ENCODE measurements at places on chromosomes 3 and 15.

DNA sequence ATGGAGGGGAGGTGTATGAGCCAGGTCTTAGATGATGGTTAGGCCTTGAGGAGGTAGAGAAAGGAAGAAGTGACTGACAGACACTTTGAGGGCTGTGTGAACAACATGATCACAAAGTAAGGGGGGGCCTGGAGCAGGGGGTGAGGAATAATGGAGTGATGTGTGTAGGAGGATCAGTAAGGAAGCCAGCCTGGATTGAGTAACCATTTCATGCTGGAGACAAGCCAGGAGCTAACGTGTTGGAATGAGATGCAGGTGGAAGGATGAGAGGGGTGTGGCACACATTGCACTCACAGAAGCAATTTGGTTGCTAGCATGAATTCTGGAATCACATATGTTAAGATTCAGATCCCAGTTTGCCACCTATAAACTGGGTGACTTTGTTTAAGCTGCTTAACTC, 65.5 kb downstream of the BBX start:
- DNase-seq: no peak

GRCh38 chr3:96863129-96863740, 48.8 kb downstream of the EPHA6 start:
- DNase-seq: no peak

DNA sequence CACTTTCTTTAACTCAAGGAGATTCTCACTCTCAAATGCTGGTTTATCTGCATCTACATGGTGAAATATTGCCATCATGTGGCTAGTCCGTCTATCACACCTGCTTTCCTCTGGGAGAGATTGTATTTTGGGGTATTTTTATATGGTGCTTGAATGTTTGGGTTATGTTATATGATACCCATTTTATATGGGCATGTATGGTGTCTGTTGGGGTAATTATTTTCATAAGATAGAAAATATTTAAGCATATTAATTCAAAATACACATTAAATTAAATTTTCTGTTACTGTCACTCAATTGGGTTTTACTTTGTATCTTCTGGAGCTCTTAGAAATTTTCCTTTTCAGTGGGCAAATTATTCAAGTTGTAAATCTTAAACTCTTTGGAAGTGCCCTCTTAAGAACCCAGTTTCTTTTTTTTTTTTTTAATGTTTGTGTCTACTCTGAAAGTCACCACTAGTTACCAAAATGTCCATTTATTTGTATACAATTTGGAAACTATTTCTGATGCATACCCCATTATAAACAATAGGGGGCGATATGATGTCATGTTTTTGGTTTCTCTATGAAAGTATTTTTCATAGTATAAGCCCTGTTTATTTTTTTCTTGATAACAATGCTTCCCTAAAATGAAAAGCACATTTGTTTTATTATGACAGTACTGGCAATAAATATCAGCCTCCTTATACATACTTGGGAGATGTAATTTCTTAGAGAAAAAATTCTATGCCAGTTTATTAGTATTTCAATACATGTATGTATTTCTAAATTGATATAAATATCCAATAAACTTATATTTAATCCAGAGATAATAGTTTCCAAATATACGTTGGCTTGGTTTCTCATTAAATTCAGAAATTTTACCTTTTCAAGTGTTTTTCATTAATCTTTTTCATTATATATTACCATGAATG, 36.1 kb upstream of the PLSCR5 start:
- DNase-seq: no peak

GRCh38 chr15:71278989-71279756, 163.9 kb downstream of the THSD4 start:
- DNase-seq: no peak

DNA sequence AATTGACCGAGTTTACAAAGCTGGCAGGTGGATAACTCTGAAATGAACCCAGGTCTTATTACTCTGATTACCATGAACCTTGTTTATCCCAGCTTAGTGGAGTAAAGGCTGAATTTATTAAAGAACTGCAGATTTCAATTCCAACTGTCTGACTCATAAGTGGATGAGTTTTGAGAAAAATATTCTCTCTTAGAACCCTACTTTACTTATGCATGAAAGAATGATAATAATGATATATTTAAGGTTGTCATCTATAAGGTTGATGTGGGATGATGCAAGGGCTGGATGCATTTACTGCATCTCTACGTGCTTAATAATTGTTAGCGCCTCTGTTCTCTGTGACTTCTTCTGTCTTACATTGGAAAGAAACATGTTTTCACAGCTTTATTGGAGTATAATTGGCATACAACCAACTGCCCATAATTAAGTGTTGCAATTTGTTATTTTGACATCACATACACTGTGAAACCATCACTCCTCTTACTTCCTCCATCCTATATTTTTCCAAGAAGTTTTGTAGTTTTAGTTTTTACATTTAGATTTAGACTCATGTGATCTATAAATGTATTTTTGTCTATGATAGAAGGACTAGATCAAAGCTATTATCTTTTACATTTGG, 771.2 kb upstream of the ARRDC4 start:
- no peak for DNase-seq

DNA sequence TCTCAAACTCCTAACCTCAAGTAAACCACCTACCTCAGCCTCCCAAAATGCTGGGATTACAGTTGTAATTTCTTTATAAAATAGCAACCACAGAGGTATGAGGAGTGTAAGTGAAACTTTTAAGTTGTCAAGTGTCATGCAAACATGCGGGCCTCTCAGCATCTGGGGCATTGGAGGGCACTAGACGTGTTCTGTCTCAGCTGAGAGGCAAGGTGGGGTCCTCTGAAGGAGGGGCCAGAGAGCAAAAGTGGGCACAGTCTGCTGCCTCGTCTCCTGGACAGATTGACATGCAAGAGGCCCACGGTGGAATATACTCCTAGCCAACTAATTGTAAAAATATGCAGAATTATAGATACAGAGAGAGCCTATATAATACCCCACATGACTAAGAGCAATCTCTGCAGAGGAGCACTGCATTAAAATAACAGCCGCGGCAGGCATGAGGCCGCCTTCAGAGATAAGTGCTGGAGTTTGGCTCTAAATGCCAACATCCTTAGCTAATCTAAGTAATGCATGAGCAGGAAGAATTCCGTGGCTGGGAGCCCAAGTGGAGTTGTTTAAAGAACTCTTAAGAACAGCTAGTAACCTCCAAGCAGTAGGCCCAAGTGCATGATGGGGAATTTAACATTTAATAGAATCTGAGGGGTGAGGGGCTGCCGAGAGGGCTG, 87.8 kb upstream of the RNU6-1 start:
- no peak for DNase-seq

- DNase-seq: no peak
These were observed 1134.8 kb downstream of the ROBO1 start for GRCh38 chr3:78632925-78633553.

DNA sequence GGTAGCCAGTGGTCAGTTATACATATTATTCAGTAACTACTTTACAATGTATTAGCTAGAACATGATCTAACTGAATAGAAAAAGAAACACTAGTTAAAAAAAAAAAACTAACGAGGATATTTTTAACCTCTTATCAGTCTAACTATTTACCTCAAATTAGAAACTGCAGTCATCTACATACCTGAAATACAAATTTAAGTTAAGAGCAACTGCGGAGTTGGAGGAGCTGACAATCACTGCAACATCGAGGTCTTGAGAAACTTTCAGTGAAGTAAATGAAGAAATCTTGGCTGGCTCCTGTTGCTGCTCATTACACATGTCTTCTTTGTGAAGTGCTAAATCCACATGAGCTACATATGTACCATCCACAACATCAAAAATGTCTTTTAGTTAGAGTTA, 6.5 kb downstream of the SPG11 start:
- DNase-seq: no peak
